Stimulated activated CD4-positive, alpha-beta T cell treated with anti-CD3 and anti-CD28 coated beads, Interleukin-4, amount 100 ng/mL, for 48 hours (primary cell): ENCODE measurements at places on chromosomes 12 and 14.

- peak; percentile 11 for DNase-seq
These were observed 27.5 kb downstream of the HVCN1 start for GRCh38 chr12:110661337-110661972.

GRCh38 chr12:131990980-131991305 is 41.2 kb downstream of the EP400 start:
- no peak for DNase-seq

- DNase-seq: no peak
These were observed 22.4 kb downstream of the CLEC2A start for GRCh38 chr12:9909724-9910123.

DNA sequence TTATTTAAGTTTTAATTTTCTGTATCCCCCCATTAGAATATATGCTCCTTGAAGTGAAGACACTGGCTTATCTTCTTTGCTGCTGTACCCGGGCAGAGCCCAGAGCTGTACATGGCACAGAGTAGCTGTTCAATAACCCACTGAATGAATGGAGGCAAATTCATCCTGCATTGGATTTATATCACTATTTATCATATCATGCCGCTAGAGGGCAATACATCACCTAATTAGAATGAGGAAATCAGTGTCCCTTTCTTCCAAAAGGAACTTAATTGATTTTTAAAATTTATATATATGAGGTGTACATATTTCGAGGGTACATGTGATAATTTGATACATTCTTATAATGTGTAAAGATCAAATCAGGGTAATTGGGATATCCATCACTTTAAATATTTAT is 89.2 kb upstream of the TMEM260 start:
- DNase-seq: no peak

GRCh38 chr12:81597928-81598604 is 161.1 kb downstream of the PPFIA2 start:
- no peak for DNase-seq
